ENCODE measurements at places on chromosomes 4 and X.

DNA sequence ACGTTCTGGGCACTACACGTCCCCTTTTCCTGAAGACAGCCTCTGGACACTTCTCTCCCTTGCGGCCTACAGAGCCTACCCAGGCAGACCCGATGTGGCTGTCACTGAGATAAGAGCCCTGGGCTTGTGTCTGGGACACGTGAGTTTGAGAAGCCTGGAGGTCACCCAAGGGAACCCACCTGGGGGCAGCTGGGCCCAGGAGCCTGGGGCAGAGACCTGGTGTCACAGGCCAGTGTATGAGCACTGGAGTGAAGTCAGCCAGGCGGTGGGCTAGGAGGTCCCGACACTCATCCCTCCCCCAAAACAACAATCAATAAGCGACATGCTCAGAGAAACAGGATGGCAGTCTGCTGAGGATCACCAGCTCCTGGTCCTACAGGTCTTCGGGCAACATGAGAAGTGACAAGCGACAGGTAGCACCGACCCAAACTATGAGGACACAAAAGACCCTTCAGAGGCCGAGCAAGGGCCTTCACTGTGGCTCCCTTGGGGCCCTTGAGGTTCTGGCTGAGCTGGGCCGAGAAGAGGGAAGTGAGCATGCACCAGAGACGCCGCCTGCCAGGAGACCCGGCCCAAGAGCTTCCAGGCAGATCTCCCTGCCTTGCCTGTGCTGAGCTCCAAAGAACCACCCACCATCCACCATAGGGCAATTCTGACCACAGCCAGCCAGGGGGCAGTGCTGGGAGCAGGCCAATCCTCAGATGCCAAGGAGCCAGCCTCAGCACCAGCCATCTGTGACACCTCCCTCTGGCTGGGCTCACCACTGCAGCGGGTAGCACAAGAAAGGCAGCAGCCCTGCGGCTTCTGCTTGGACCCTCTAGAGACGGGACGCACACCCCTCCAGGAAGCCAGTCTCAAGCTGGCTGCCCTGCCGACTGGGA, 11.0 kb upstream of the DUSP9 start:
- DNase-seq: no peak

DNA sequence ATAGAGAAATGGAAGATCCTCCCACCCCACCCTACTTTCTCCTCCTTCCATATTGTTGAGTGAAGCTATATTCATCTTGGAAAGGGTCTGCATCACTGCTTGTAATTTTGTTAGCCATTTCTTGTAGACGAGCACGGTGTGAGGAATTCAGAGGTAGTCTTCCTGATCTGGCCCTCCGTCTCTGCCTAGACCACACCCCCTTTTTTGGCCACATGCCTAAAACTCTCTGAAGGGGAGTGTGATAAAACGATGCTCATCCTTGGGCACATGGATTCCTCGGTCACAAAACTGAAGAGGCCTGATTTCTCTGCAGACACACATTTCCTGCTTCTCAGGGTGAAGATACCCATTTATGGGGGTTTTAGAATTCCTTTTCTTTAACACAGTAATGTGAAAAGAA, 182.8 kb downstream of the LARP7 start:
- DNase-seq: no peak

DNA sequence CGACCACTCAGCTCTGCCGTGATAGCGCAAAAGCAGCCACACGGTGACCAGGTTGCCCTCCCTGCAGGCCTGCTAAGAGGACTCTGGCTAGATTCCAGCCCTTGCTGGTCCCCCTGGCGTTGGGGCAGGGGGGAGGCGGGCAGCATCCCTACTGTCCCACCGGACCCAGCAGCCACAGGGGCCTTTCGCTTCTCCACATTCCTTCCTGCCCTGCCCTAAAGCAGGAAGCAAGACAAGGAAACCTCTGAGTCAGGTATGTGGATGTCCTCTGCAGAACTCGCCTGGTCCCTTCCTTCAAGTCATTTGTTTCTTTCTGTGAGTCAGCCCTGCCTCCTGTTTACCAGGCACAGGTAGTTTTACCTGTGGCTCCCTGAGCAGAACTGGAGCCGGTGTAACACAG, 60.2 kb upstream of the CLDN34 start:
- no peak for DNase-seq

DNA sequence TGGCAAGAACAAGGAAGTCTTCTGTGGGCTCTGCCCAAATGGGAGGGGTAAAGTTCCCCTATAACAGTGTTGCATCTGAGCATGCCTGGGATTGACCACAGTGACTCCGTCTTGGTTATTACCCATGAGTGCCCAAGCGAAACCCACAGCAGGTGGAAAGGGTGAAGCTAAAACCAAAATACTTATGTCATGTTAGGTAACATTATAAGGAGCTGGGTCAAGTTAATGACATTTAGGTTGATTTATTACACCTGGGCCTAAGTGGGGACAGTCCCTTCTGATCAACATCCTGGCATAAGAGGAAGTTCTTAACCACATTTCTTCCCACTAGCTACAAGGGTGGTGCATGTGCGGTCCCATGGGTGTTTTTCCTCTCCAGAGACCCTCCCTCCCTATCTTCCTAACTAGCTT, 1.3 kb upstream of the ZNF732 start:
- no peak for DNase-seq

DNA sequence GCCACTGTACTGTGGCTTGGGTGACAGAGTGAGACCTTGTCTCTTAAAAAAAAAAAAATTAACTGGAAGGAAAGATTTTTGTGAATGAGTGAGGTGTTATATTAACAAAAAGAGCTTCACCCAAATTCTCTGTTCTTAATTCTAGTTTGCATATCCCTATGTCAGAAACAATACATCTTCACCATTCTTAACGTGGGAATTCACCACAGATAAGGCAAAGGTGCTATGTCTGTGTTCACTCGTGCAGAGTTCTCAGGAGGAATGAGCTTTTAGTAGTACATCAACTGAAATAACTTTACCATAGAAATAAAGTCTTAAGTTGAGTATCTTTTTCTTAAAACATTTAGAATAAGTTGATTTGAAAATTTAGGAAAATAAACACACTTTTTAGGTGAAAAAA, 135.1 kb downstream of the RAPGEF2 start:
- DNase-seq: no peak

- no peak for DNase-seq
These were observed 5.2 kb downstream of the KLF3 start for GRCh38 chr4:38669208-38669607.

DNA sequence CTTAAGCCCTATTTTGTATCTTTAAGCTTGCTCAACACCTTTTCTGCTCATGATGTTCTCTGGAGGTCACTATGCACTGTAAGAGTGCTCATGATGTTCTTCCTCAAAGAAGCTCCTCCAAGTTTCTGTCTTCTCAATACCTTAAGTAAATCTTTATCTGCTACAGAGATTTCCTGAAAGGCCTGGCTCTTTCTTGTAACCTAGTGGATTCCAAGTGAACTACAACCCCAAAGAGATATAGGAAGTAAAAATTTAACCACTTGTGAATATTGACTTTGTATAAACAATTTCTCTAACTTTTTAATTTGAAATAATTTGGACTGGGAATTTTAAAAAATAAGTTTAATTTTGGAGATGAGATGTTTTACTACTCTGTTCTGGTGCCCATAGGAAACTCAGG, 39.3 kb upstream of the XK start:
- DNase-seq: no peak

GRCh38 chr4:143359644-143360193, 23.0 kb downstream of the GAB1 start:
- DNase-seq: no peak

DNA sequence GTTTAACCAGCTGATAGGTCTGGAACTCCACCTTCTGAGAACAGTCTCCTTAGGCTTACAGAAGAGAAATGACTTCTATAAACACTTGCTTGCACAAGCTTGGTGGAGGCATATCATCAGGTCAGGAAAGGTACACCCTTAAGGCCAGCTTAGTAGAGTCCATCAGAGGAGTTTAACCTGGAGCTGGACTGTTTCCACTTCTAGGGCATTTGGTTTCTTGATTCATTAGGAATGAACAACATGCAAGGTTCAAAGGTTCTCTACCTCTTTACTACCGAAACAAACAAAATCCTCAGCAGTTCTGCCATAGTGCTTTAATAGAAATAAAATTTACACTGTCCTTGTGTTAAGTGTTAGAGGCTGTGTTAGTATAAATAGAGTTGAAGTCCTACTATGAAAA, 171.4 kb upstream of the NPY2R start:
- DNase-seq: no peak

GRCh38 chrX:39158801-39159657, 357.8 kb downstream of the MID1IP1 start:
- DNase-seq: no peak

- no peak for DNase-seq
These were observed 1215.8 kb downstream of the RAPGEF2 start for GRCh38 chr4:160318567-160319220.

- DNase-seq: no peak
These were observed 83.9 kb upstream of the RPS6KA3 start for GRCh38 chrX:20350596-20350995.

- DNase-seq: no peak
These were observed 1670.4 kb upstream of the AGA start for GRCh38 chr4:179112441-179113170.

Data from stimulated activated CD4-positive, alpha-beta T cell treated with anti-CD3 and anti-CD28 coated beads, Interleukin-15, amount 100 ng/mL, for 48 hours (primary cell).